ENCODE measurements at places on chromosomes 5 and 9.

DNA sequence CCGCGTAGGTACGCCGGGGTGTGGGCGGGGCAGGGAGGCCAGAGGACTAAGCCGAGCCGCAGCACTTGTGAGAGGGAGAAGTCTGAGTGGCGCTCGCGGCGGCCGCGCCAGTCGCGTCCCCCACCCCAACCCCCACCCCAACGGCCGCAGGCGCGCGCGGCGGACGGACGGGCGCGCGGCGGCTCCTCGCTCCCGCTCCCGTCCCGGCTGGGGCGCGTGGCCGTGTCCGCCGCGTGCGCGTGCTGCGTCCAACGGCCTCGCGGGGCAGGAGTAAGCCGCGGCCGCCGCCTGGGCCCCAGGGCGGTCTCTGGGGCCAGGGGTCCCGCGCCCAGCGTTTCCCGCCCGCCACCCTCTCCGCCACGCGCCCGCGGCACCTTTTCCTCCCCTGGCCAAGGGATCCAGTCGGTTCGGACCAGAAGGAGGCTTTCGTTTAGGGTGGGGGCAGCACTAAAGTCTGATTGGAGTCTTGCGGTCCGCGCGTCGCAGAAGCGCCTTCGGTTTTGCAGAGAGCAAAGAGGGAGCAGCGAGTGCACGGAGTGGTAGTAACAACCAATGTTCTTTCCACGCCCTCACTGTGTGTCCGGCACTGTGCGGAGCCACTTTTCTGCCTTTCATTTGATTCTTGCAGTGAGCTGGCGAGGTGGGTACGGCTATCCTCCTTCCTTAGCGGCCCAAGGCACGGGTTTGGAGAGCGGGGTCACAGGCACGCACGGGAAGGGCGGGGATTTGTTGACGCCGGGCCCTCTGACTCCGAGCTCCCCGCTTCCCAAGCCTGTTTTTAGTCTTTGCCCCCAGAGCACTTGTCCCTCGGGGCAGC, 483 bp downstream of the G3BP1 start:
- no peak for DNase-seq

DNA sequence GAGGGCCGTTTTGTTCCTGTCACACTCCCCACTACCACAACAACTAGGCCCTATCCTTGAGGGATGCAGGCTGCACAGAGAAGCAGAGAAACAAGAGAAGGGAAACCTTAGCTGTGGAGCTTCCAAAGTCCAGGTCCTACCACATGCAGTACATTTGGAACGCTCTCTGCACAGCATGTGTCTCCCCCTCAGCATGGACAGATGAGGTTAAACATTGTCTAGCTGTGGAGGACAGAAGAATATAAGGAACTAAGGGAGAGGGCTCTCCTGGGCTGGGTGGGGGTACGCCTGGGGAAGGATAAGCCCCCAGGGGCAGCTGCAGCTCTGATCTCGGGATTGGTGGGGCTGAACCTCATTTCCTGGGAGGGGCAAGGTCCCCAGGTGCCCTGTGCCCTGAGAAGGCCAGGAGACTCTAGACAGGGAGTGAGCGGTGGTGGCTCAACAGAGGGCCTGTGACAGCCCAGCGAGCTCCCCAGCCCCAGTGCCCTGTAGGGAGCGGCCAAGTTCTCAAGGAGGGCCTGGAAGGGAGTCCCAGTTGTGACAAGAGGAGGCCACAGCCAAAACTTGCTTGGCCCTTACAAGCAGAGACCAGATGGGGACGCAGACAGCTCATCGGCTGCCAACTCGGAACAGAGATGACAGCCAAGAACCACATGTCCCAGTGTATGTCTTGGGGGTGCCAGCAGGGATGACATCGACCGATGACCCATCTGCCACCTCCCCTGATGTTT, 30.1 kb downstream of the TSPAN17 start:
- no peak for DNase-seq

GRCh38 chr5:164277720-164278119, 772.3 kb downstream of the MAT2B start:
- DNase-seq, result no peak

- no peak for DNase-seq
Observed at GRCh38 chr5:57007344-57007743, 55.4 kb upstream of the MIER3 start.

- DNase-seq, result no peak
Observed at GRCh38 chr5:179796877-179797608, 3.3 kb downstream of the LTC4S start.

GRCh38 chr5:126374109-126374416, 49.1 kb upstream of the GRAMD2B start:
- no peak for DNase-seq

- DNase-seq, result no peak
Observed at GRCh38 chr5:42851481-42851880, 39.8 kb upstream of the SELENOP start.

- DNase-seq, result no peak
Observed at GRCh38 chr9:33926746-33927485, 110.0 kb downstream of the UBE2R2 start.

- DNase-seq, result no peak
Observed at GRCh38 chr9:136578626-136578914, 32.7 kb upstream of the NOTCH1 start.

DNA sequence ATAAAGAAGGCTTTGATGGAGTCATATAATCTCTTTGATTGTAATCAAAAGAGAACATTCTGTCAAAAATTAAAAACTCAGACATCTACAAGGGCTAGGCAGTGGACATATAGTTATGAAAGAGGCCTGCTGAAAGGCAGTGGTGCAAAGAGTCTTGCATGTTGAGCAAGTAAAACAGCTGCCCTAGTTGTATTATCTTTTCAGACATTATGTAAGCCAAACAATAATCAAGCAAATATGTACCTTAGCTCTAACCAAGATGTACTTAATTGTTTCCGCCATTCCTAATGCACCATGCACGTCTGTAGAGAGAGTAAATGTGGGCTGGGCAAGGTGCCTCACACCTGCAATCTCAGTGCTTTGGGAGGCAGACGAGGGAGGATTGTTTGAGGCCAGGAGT, 14.3 kb downstream of the GAPT start:
- DNase-seq, result no peak

Measured in activated T-cell treated with anti-CD3 and anti-CD28 coated beads, Interleukin-2, amount 50 U/mL, for 1 hour (primary cell).